Stimulated activated CD4-positive, alpha-beta T cell treated with anti-CD3 and anti-CD28 coated beads, Interleukin-15, amount 100 ng/mL, for 1 hour (primary cell): ENCODE measurements at places on chromosomes 2 and 18.

- no peak for DNase-seq
Observed at GRCh38 chr2:159124441-159124911, 156.0 kb downstream of the TANC1 start.

- no peak for DNase-seq
Observed at GRCh38 chr18:61248589-61248988, 84.6 kb upstream of the CDH20 start.

GRCh38 chr2:165675551-165675968 is 118.5 kb downstream of the GALNT3 start:
- DNase-seq: no peak

DNA sequence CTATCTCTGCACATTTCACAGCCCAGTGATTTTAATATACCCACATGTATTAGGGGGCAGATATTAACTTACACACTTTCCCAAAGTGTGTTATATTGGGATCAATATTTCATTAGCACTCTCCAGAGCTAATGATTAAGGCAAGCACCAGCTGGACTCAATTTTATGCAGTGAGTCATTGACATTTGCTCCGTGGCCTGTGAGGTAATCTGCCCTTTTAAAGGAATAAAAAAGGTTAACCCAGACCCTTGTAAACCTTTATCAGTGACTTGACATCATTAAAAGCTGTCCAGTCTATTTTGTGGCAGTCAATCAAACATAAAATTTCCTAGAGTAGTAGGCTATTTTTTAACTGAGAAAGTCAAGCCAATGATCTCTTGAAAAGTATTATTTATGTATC is 1870.4 kb upstream of the CELF4 start:
- DNase-seq: no peak

DNA sequence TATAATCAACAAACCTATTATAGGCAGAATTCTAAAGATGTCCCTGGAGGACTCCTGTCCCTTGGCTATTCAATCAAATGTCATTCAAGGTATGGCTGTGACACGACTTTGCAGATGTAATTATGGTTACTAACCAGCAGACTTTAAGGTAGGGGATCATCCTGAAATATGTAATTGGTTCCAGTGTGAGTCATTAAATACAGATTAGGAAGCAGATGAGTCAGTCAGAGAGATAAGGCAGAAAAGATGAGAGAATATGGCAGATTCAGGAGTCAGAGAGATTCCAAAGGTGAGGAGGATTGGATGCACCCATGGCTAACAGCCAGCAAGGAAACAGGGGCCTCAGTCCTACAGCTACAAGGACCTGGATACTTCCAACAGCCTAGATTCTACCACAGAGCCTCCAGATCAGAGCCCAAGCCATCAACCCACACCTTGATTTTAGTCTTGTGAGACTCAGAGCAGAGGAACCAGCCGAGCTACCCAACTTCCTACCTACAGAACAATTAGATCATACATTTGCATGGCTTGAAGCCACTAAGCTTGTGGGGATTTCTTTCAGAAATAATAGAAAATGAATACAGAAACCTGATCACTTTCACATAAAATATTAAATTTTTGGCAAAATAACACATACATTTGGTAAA is 11.2 kb upstream of the PROM2 start:
- no peak for DNase-seq

GRCh38 chr2:171524018-171524401 is 1.7 kb downstream of the CYBRD1 start:
- DNase-seq: no peak

- DNase-seq: no peak
Observed at GRCh38 chr18:31057051-31057450, 14.5 kb upstream of the DSC3 start.

DNA sequence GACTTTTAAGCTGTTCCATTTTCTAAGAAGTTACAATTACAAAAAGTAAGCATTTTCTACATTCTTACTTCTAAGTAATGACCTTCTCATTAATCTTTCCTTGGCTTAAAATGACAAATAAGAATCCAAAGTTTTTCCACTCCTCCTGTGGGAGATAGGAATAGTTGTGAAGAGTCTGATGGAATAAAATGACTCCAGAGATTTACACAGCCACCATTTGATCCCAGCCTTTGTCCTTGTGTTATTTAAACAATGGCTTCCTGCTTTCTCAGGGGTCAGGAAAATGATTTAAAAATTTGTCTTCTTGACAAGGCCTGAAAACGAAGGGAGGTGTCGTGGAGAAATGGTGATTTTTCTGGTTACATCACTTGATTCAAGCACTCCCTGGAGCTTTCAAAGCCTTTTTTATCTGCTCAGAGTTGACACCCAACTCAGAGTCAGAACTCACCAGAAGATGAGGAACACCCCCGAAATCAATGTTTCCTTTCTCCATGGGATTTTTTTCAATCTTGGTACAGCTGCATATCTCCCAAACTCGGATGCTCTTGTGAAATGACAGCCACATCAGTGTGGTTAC is 106.5 kb downstream of the GALNT3 start:
- no peak for DNase-seq

DNA sequence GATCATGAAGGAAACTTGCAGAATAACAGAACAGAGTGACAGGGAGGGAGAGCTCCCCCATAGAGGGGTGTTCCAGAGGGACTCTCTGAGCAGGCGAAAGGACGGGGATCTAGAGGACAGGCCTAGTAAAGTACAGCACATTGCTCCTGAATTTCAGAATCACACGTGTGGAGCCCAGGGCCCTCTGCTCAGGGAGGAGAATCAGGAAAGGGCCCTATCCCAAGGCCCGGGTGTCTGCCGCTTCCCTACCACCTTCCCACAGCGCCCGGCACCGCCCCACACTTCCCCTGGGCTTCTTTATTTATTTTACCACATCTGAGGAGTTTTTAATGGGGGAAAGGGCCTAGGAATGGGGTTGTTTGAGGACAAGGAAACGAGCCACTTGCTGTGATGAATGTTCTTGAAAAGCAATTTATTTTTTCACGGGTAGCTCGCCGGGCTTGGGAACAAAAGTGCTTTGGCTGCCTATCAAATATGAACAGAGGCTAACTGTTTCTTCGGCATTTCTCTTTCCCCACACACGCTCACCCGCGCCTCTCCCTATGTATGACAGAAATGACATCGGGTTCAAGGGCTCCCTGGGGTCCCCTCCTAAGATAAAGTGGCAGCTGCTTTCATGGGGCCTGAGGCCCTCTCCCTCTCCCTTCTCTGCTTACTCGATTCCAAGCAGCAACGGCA is 79.3 kb upstream of the GLI2 start:
- no peak for DNase-seq

- DNase-seq: no peak
Observed at GRCh38 chr18:21433436-21433835, 167.1 kb downstream of the ESCO1 start.

- no peak for DNase-seq
Observed at GRCh38 chr2:213221957-213222356, 62.3 kb upstream of the SPAG16 start.

GRCh38 chr18:39513186-39513585 is 1947.6 kb upstream of the CELF4 start:
- no peak for DNase-seq

GRCh38 chr18:48028696-48029095 is 98.2 kb upstream of the SMAD2 start:
- DNase-seq: no peak

- DNase-seq: no peak
Observed at GRCh38 chr2:189633392-189633811, 27.9 kb upstream of the ASNSD1 start.

DNA sequence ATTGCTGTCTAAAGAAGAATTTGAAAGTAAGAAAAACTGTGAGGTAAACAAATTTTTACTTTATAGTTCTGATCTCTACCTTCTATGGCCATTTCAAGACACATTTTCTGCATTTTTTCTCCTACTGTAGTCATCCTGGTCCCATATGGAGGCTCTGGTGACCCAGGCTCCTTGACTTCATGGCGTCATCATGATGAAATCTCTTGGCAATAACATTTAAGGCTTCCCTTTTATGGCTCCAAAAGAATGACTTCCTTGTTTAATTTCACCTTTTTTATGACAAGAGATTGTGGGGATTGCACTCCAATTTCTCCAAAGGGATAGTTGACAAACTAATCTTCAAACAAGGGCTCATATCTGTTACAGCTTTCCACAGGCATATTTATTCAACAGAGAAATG is 143.0 kb upstream of the SCN7A start:
- DNase-seq: no peak

DNA sequence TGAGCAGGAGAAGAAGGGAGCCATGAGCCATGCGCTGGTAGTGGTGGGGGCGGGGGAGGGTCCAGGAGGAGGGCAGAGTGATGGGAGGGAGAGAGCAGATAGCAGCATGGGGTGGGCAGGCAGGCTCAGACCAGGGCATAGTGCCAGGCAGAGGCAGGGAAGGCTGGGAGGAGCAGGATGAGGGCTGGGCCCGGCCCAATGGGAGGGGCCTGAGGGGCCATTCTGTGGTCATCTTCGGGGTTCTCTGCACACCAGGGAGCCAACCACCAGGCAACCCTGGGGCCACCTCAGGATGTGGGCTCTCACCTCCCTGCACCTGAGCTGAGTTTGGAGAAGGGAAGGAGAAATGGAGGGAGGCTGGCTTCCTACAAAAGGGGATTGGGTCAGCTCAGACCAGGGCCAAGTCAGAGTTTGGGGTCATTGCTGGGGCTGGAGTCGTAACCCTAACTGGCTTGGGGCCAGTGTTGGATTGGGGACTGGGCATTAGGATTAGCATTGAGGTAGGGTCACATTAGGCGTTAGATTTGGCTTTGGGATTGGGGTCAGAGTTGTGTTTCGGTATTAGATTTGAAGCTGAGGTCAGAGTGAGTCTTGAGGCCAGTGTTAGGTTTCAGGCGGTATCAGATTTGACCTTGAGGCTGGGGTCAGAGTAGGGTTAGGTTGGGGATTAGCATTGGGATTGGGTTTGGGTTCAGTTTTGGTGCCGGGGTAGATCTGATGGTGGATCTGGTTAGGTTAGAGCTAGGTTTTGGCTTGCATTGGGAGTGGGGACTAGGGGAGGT is 11.2 kb downstream of the VIL1 start:
- DNase-seq: no peak

- no peak for DNase-seq
Observed at GRCh38 chr18:12282442-12283039, 25.5 kb upstream of the TUBB6 start.

GRCh38 chr2:178865146-178865936 is 58.1 kb upstream of the TTN start:
- DNase-seq: no peak

DNA sequence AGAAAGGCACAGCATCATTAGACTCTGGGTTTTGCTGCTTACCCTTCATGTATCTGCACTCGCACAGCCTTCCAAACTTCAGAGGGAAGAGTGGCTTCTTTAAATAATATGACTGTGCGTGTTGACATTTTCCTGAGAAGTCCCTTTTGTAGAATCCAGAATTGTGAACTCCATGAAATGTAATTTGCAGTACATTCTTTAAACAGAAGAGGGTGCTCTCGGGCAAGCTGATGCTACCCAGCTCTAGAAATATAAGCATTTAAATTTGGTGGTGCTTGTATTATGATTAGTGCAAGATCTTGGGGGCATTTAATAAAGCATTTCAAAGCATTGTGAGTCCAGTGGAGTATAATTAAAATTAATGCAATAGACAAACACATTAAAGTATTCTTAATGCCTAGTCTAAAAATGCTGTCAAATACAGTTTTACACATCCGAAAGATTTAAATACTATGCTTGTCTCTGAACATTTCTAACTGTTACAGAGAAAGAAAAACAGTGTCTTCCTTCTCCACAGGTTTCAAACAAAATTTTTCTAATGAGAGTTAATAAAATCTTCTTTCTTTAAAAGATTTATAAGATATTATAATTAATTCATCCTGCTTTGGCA is 17.3 kb upstream of the GTF2A1L start:
- no peak for DNase-seq

DNA sequence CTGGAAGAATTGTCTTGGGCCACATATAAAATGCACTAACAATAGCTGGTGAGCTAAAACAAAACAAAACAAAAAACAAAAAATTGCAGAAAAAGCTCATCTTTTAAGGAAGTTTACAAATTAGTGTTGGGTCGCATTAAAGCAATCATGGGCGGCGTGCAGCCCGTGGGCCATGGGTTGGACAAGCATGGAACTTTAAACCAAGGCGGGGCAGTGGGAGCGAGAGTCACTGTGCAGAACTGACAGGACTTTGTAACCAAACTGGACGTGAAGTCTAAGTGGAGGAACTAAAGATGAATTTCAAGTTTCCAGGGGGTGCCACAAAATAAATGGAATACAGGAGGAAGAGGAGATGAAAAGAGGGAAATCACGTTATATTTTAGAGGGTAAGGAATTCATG is 80.7 kb downstream of the PSMG2 start:
- DNase-seq: no peak

DNA sequence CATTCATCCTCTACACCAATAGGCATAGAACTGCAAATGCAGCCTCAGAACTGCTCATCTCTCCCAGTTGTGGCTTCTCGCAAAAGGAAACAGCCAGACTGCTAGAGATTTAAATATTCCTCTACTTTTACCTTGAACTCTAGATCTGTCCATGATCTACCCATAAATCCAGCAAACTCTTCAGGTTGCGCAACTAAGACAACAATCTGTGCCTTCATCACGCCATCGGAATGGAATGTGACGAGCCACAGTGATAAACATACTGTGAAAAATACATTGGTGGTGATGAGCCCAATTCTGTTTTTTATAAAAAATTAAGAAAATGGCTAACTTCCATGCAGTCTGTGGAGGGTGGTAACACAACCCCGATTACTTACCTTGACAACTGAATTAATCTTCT is 626.7 kb downstream of the LRRTM4 start:
- no peak for DNase-seq

DNA sequence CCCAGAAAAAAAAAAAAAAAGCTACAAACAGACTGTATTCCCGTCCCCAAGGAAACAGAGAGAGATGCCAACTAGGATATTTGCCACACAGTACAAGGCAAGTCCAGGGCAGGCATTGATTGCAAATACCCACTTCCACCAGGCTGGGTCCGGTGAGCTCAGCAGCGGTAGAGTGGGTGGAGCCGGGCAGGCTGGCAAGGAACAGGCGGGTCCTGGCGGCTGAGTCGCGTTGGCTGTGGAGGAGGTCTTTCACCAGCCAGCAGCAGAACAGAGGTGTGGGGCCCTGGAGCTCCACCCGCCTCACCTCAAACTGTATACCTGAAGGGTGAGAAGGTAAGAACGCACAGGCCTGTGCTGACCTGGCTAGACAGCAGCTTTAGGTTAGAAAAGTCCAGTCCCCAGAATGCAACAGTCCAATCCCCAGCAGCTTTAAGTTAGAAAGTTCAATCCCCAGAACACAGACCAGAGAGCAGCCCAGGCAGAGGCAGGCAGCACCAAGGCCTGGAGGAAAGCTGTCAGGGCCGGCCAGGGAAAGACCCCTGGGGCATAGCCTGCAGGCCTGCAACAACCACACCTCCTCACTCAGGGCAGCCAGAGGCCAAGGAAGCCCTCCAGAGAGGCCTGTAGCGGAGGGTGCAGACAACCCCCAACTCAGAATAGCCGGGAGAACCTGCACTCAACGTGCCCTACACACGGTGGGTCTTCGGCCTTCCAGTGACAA is 21.9 kb upstream of the MTERF4 start:
- DNase-seq: no peak

DNA sequence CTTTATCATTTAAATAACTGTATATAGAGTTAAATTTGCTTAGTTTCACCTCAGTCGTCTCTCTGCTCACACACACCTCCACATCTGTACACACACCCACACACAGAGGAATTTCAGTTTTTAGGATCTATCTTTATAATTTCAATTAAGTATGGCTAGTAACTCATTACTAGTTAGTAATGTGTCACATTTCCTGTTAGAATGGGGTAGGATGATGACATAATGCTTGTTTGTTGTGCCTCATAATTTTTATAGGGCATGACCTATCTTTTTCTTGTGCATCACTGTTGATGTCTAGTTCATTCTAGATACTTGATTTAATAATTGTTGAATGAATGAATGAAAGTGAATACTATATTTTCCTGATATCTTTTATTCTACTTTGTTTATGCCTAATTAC is 108.6 kb downstream of the AGPS start:
- DNase-seq: no peak
